HCT116 (cell line): ENCODE measurements at places on chromosomes 11 and 22. TPM values are rescaled to one million over a fixed set of nuclear protein-coding genes. Genes with fewer than 3 reads are reported as not detected.

ZPR1 gene
- total RNA-seq: 56.3 TPM

TUBA8 gene
- 2.3 TPM for total RNA-seq

KRTAP5-8 gene
- total RNA-seq: not detected

PRMT3 gene
- total RNA-seq: 24.3 TPM

DNA sequence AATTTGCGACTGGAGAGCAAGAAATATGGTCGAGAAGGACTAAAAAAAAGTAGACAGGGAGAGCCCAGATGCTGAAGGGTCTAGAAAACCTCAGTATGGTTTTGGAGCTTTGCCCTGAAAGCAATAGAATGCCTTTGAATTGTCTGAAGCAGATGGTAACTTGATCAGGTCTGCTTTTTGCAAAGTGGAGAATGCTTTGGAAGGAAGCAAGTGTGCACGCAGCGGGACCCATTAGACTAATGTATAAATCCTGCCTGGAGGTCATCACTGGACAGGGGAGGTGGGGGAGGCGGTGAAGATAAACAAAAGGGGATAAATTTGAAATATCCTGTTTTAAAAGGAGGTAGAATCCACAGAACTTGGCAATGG is 757 bp upstream of the HINFP start:
- no peak for DNase-seq

GRCh38 chr11:69308936-69309615 is 15.1 kb downstream of the MYEOV start:
- no peak for DNase-seq

- DNase-seq: no peak
Observed at GRCh38 chr11:105520706-105521345, 89.0 kb upstream of the GRIA4 start.

GRCh38 chr22:37708580-37709444 is 12.0 kb downstream of the TRIOBP start:
- DNase-seq: no peak

DNA sequence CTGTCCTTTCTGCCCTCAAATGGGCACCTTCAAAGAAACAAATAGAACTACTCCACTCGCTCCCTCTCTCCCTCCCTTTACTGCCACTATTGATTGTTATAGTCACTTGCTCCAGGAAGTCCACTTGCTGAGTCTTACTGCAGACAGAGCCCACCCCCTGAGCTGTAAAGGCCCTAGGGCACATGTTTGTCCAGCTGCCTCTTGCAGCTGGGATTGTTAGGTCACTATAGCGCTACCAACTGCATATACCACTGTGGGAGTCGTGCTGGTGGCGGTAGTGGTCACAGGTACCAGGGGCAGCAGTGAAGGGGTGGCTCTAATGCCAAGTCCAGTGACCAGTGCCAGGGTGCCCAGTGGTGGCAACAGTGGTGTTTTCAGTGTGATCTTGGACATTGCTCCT is 4.4 kb upstream of the SREBF2 start:
- no peak for DNase-seq

GRCh38 chr22:28962042-28962554 is 78.7 kb downstream of the ZNRF3 start:
- DNase-seq: no peak

DNA sequence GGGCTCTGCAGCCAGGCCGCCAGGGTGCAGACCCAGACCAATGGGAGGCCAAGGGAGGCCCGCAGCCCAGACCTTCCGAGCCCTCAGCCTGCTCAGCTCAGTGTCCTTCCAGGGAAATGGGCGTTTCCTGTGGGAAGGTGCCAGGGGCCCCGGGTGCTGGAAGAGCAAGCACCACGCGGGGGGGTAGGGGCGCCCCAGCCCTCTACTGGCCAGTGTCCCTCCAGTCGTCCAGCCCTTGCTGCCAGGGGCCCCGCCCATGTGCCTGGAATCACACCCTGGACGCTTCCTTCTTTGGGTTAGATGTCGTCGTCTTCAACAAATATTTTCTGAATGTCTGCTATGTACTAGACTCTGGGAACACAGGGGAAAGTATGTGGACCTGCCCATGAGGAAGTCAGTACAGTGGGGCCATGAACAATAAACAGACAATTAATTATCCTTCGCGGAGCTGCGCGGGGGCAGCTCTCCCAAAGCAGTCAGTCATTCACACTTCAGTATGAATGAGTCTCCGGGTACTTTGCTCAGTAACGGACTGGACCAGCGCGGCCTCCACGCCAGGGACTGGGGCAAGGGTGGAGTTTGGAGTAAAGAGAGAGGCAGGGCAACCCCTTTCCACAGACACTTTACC is 60.2 kb downstream of the CDKN1C start:
- DNase-seq: no peak

DNA sequence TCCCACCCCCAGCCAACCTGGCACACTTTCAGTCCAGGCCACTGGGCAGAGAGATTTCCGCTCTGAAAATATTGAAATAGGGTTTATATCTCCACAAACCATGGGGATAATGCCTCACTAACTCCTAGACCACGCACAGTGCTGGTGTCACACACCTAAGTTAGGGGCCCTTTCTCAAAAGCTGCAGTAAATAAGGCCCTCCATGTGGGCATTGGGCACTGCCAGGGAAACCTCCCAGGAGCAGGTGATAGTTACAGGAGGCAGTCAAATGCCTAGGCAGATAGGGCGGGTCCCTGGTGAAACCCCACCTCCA is 3.1 kb upstream of the IL10RA start:
- no peak for DNase-seq

DNA sequence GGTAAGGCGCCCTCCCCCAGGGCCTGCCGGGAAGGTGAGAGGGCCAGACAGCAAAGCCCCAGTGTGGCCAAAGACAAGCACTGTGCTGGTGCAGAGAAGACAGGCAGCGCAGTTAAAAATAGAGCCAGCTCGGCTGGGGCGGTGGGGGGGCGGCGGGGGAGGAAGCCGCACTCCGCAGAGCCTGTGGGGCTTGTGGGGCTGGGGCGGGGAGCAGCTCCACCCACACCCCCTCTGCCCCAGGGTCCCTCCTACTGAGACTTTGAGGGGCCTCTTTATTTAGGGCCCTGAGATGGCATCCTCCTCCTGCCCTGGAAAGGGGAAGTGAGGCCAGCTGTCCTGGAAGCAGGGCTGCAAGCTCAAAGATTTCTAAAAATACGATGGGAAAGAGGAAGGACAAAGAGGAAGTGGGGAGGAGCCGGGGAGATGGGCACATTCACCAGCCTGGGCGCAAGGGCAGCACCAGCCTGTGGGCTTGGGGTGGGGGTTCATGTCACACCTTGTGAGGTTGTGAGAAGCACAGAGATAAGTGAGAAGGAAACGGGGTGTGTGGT is 2.6 kb downstream of the CYTH4 start:
- DNase-seq: no peak
